ENCODE measurements at places on chromosomes 12 and 14. TPM values are rescaled to one million over a fixed set of nuclear protein-coding genes. Genes with fewer than 3 reads are reported as not detected.

Gene OR11H7
- not detected for total RNA-seq

DNA sequence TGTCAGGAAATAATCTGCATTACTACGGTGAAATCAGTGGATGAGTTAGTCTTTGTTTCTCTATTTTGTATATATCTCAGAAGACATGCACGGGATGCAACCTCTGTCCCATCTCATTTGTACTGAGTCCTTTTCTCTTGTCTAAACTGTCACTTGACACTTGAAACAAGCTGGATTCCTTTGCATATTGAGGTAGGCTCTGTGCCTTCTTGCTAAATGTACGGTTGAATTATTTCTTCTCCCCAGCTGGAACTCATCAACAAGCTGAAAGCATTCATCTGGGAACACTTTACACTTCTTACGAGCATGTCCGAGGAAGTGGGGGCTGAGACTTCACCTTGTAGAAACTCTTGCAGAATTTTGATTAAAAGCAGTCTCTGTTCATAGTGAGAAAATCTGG lies 119.5 kb downstream of the VEZT start:
- DNase-seq: no peak

Gene ST8SIA1
- 15.2 TPM for total RNA-seq

Gene ATL1
- total RNA-seq: 3.2 TPM

Gene KRT6C
- not detected for total RNA-seq

- no peak for DNase-seq
Observed at GRCh38 chr14:62491146-62491545, 554.1 kb downstream of the KCNH5 start.

- DNase-seq: no peak
Observed at GRCh38 chr12:66584673-66585072, 94.2 kb downstream of the GRIP1 start.

DNA sequence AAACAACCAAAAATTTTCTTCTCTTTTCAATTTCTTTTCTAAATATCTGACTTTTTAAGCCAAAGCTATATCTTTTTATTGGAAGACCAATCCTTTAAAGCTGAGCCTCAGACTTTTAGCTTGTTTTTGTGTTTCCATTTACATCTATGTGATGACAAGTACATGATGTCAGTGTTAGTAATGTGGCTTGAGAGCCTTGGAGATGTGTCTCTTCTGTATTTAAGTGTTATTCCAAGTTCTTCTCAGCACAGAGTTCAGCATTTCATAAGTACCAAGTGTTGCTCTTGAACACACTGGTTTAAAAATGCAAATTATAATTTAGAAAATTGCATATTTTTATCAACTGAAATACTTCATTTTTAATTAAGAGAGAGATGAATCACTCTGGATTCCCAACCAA lies 948.9 kb upstream of the FLRT2 start:
- DNase-seq: no peak

Gene DDN
- 0.10 TPM for total RNA-seq

GRCh38 chr14:28635387-28635786 lies 131.2 kb upstream of the FOXG1 start:
- DNase-seq: no peak

Gene XRCC3
- 15.1 TPM for total RNA-seq

DNA sequence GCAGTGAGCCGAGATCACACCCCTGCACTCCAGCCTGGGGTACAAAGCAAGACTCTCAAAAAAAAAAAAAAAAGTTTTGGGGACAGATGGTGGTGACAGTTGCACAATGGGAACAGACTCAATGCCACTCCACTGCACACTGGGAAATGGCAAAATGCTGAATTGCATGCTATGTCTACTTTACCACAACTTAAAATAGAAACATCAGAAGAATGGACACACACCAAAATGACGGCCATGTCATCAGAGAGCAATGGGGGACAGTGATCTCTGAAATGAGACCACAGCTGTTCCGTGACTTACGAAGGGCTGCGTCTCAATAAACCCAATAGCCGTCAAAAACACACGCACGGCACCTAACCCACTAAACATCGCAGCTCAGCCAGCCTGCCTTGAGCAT lies 13.7 kb downstream of the DDX54 start:
- DNase-seq: no peak

DNA sequence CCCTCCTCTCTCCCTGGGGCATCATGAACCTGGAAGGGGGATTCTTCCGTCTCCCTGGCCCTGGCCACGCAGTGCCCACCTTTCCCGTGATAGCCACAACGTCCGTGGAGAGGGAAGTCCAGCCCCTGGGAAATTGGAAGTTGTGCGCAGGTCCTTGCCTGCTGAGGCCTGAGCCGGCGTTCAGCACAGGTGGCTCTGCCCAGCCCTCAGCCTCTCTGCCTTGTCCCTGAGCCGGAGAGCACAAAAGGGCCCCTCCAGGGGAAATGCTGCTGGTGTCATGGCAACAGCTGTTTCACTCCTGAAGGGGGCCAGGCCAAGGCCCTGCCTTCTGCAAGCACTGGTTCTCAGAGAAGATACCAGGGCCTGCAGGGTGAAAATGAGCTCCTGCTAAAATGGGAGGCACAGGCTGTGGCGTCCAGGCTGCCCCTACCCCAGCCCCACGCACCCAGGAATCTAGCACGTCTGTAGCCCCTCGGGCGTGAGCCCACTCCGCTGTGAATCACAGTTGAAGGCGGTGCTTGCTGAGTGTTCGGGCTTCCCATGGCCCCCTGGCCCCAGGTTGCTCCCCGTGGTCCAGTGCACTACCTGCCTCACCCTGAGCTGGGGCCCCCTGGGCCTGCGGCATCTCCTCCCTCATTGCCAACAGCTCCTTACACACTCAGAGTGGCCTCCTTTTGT lies 149.4 kb downstream of the ADGRD1 start:
- DNase-seq: no peak

Gene PLXNC1
- 19.2 TPM for total RNA-seq

Gene POTEG
- not detected for total RNA-seq

DNA sequence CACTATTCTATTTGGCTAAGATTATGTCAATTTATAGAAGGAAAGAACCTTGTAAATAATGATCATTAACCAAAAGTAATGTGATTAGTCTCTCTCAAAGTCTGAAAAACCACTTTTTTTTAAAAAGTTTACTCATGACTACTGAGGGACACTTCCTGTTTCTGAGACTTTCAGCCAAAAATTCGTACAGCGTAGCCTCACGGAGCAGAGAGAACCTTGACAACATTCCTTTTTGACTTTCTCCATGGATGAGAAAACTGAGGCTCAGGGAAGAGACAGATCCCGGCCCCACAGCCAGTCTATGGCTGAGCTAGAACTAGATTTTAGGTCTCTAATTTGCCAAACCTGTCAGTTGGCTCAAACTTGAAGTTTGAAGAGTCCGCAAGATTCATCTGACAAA lies 68.2 kb downstream of the DAD1 start:
- no peak for DNase-seq

- no peak for DNase-seq
Observed at GRCh38 chr12:71684081-71684480, 1.8 kb upstream of the TMEM19 start.

Gene TSPAN19
- total RNA-seq: not detected

GRCh38 chr12:68410018-68410660 lies 78.0 kb upstream of the MDM1 start:
- DNase-seq: no peak

DNA sequence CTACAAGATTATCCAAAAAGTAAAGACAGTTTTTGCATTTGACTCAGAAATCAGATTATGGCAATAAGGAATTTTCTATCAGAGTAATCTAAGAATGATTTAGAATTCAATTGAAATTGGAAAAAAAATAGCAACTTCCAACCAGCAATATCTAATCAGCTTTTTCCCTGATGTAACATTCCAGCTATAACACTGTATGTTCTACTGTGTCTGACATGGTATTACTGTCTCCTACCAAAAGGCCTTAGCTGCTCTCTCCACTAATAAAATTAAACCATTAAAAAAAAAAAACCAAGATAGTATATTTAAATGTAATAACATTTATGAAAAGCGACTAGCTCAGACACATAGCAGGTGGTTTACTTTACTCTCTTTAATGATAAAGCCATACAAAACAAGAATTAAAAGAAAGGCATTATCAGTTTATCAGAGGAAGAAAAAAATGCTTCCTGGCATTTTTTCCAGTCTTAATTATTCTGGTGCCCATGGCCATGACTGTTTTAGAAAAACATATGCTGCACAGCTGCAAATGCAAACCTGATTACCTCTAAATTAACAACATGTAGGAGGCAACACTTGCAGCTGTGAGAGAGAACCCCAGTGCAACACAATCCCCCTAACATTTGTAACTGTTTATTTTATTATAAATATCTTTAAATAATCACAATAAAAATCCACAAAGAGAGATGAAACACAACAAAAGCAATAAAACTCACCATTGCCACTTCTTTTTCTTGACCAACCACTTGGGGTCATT lies 28.8 kb downstream of the PHLDA1 start:
- no peak for DNase-seq

DNA sequence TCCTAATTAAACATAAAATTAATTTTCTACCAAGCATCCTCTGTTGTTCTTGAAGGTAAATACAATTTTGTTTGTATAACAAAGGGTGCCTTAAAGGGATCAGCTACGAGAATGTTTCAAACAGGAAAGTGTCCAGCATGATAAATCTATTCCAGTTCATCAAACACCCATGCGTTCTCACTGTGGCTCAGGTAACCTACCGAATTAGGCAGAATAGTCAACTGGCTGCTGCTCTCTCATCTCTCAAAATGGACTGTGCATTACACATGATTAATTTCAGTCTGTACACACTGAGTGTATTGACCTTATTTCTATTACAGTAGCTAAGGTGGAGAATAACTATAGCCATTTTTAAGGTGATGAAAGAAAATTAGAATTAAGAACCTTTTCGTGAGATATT lies 127.5 kb upstream of the RMST start:
- no peak for DNase-seq

Gene OR6C2
- not detected for total RNA-seq

Gene RNF212B
- total RNA-seq: not detected

Gene CLEC9A
- total RNA-seq: 0.61 TPM

Gene NACA
- total RNA-seq: 1,167 TPM

GRCh38 chr14:95055318-95055717 lies 102.0 kb downstream of the DICER1 start:
- no peak for DNase-seq

Gene NYNRIN
- total RNA-seq: 0.51 TPM

DNA sequence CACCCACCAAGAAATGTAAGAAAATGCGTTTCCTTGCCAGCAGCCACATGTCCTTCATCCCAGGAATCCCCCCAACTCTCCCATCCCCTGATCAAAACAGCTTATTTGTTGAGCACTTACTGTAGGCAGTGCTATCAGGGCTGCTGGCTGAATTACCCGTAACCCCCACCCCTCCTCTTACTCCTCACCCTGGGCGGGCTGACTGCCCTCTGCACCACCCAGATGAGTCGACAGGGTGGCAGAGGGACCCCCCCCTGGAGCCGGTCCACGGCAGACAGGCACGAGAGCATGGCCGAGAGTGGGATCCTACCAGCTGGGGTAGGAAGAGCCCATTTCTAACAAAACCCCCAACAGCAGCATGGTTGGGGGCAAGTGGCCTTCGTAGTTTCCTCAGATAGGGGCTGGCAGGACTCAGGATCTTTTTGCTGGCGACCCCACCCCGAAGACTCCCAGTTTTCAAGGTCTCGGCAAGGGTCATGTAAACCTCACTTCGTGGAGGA lies 1.1 kb upstream of the RHOF start:
- no peak for DNase-seq

Gene DAO
- not detected for total RNA-seq

- DNase-seq: no peak
Observed at GRCh38 chr14:104175811-104176210, 37.4 kb downstream of the KIF26A start.

DNA sequence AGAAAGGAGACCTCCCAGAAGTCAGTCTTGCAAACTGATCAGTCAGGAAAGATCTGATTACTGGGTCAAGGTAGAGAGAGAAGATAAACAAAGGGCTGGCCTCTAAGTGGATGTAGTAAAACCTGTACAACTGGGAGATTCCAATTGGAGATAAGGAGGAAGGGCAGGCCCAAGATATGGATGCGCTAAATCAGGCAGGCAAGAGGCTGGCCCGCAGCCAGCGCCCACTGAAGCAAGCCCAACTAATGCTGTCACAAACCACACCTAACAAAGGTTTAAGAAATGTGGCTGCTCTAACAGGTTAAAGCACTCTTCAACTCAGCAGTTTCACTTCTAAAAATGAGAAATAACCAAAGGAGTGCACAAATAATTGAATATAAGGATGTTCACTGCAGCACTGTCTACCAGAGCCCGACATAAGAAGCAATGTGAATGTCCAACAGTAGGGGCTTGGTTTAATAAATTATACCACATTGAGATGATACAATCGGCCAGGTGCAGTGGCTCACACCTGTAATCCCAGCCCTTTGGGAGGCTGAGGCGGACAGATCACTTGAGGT lies 4.7 kb downstream of the GLTP start:
- no peak for DNase-seq

DNA sequence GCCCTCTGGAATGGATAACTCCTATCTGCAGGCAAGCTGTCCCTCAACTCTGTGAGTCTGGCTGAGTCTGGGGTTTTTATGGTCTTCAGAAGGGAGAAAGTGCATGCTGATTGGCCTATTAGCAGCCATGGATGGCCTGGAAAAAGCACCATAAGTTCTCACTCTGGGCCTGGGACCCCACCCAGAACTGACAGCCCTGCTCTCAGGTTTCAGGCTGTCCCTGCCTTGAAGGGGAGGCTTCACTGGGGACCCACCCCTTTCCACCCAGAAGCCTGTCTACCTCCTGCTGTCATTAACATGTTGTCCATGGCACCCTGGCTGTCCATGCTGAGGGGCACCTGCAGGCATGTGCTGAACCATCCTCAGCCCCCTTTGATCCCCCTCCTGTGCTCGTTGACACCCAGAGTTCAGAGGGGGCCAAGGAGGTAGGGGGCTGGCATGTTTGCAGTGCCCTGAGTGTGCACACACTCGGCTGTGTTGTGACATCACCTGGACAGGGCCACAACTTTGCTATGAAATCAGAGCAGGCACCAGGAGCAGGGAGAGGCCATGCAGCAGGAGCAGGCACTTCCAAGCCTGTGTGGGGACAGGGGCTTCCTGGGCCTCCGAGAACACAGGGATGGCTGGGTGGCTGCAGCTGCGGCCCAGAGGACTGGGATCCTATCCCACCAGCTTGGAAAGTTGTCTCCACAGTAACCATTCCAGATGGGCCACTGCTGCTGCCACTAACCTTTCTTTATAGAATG lies 84.7 kb downstream of the ACSS3 start:
- no peak for DNase-seq

Gene OASL
- 6.0 TPM for total RNA-seq

DNA sequence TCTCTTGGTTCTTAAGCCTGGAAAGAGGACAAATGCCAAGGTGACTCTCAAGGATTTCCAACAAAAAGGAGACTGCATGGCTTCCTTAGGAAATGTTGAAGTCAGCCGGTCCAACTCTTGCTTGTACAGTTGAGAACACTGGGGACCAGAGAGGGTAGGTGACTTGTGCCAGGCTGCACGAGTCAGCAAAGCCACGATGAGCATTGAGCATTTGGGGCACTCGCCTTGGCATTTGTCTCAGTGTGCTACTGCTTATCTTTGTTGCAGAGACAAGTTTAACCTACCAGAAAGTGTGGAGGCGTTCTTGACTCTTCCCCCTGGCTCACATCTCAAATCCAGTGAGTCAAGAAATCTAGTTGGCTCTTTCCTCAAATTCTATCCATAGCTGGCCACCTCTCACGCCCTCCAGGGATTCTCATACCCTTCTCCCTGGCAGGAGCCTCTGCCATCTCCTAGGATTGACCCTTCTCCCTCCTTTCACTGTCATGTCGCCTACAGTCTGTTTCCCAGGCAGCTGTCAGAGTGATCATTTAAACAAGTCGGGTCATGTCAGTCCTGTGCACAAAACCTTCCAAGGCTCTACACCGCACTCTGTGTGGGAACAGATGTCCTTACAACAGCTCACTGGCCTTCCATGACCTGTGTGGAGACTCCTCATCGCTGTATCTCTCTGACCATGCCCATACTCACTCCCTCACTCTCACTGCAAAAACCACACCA lies 17.2 kb upstream of the KRT83 start:
- no peak for DNase-seq

GRCh38 chr12:78683031-78683430 lies 181.5 kb upstream of the SYT1 start:
- no peak for DNase-seq

Measured in T-cell (primary cell).